ENCODE measurements at places on chromosomes 5 and 9.

DNA sequence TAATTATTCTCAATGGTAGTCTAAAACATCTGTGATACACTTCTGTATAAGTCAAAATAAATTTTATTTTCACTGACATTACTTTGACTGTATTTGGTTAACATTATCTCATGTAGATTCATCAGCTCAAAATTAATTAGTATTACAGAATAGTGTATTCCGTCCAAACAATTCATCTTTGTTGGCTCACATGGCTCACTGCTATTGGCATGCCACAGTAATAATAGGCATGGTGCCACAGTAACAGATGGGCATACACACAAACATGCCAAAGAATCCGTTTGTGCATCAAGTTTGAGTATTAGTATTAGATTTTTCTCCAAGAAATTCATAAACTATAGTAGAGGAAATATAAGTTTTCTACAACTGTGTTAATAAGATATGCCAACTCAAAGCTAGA, 14.2 kb downstream of the AP3B1 start:
- DNase-seq, result no peak

DNA sequence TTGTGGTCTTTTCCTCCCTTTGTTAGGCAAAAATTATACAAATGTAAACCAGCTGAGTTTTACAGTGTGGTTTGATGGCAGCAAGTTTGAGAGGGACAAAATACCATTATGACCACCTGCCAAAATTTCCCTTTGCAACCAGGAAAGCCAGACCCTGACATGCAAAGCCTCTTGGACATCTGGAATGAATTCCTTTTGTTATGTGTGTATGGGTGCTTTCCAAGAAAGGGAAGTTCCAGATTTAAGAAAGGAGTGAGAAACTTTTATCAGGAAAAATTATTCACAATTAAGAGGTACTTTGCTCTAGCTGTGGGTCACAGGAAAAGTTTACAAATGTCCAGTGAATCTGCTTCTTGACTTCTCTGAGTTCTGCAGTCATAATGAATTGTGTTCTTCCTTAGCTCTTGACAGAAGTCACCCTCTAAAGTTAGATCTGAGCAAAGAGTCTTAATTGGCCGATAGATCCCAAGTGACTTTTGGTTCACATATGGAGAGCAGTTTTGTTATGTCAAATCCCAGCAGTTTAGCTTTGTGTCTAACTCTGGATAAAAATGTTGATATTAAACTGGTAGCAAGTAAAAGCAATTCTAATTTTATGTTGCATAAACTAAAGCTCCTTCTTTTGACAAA, 295.9 kb upstream of the ZNF608 start:
- DNase-seq, result peak; percentile 13

DNA sequence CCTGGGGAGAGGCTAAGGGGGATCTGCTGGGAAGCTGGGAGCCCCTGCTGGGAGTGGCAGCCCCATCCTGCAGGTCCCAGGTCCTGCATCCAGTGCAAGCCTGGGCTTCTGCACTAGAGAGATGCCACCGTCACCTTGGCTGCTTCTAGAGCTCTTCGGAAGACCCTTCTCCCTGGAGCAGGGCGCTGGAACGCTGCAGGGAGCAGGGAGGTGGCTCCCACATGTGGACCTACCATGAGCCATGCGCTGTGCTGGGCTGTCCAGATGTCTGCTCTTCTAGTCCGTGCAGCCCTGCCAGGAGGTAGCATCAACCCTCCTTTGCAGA, 90.9 kb upstream of the PHYKPL start:
- DNase-seq, result no peak

DNA sequence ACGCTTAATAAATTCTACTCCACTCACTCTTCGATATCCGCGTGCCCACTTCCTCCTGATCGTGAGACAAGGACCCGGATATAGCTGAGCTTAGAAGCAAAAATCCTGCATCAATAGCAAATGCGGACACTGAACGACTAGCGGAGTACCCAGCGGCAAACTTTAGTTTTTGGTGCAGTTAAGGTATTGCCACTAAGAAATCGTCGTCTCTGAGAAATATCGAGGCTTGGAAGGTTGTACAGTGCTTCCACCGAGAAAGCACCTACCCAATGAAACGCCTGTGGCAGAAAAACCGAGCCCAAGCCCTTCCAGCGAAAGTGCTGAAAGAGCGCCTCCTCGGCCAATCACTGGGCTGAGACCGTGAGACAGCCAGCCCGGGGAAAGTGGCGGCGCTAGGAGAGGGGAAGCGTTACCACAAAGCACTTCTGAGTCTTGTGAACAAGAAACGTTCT, 32.2 kb downstream of the ANXA2R start:
- peak; percentile 81 for DNase-seq

GRCh38 chr5:101728933-101729332, 567.2 kb downstream of the SLCO4C1 start:
- no peak for DNase-seq

All from lung (tissue), 17 donors.